ENCODE measurements at places on chromosomes 4 and X.
A peak's percentile ranks its signal among the peaks of the same experiment; 100 is the strongest.

DNA sequence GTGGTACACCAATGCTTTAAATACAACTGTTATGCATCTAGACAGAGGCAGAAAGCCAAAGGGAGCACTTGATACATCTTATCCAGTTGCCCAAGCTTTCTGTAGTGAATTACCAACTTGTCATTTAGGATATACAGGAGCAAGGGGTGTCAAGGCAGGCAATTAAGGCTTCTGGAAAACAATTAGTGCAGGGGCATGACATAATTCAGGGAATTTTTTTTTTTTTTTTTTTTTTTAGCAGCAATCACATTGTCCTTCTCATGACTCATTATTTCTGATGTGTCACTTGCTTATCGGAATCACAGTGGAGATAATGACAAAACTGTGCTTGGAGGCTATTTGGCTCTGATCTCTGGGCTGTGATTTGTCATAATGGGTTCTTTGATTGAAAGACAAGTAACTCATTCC lies 259.5 kb downstream of the ARHGAP24 start:
- no peak for DNase-seq

DNA sequence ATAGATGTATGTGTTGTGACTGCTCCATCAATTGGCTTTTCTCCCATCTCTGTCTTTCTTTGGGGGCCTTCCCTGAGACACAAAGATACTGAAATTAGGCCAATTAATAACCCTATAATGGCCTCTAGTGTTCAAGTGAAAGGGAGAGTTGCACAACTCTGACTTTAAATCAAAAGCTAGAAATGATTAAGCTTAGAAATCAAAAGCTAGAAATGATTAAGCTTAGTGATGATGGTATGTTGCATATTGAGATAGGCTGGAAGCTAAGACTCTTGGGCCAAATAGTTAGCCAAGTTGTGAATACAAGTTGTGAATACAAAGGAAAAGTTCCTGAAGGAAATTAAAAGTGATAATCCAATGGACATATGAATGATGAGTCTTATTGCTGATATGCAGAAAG lies 452.9 kb upstream of the AGA start:
- DNase-seq, result no peak

DNA sequence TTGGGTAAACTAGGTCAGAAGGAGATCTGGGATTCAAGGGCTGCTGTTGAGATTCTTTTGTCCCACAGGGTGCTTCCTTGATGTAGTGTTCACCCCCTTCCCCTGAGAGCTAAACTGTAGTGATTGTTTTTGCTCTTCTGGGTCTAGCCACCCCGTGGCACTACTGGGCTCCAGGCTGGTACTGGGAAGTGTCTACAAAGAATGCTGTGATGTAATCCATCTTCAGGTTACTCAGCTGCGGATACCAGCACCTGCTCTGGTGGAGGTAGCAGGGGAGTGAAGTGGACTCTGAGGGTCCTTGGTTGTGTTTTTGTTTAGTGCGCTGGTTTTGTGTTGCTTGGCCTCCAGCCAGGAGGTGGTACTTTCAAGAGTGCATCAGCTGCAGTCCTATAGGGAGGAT lies 365.5 kb downstream of the ZNF674 start:
- no peak for DNase-seq

DNA sequence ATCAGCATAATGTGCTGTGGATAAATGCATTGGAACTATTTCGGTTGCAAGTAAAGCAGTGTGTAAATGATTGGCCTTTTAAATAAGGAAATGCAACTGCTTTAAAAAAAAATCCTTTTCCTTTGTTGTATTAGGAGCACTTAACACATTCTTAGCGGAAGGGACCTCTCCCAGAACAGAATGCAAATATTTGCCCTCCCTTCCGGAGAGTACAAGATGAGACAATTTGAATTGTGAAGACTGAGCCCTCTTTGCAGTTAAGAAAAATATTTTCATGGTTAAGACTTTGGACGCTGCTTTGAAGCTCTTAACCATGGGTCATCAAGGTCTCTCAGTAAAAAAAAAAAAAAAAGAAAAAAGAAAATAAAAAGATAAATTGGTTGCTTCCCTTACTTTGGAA lies 9.5 kb upstream of the NOX1 start:
- DNase-seq, result no peak

DNA sequence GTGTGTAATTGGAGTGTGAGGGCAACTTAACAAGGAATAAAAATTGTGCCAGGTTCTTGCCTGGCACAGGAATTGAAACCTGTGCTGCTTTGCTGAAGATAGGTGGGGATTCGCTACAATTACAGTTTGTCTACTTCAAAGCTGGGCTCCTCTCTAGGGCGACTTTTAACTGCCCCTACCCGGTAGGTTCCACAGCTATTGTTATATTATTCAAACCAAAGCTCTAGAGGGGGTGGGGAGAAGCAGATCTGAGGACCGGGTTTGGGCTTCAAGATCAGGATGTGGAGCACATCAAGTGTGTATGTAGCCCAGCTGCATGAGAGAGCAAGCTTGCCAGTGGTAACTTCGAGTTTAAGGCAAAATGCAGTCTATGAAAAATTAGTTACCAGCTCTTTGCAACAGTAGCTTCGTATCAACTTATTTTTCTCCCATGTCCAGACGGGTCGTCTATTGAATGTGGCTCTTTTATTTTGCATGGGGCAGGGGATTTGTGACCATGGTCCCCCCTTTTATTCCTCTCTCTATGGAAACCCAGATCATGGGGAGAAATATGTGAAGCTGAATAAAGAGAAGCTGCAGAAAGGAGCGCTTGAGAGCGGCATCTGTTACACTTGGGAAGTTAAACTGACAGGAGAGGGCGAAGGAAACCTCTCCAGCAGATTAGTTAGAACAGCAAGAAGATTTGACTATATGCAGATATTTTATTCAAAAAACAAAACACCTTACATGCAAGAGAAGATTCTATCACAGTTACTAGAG lies 3.2 kb upstream of the POU3F4 start:
- DNase-seq, result no peak

- no peak for DNase-seq
Observed at GRCh38 chr4:168831919-168832762, 177.9 kb downstream of the CBR4 start.

GRCh38 chr4:185936650-185937376 lies 124.8 kb upstream of the SORBS2 start:
- no peak for DNase-seq

GRCh38 chr4:80062527-80062926 lies 10.5 kb downstream of the ANTXR2 start:
- DNase-seq, result no peak

- DNase-seq, result no peak
Observed at GRCh38 chrX:142661696-142662095, 364.0 kb upstream of the SPANXN4 start.

DNA sequence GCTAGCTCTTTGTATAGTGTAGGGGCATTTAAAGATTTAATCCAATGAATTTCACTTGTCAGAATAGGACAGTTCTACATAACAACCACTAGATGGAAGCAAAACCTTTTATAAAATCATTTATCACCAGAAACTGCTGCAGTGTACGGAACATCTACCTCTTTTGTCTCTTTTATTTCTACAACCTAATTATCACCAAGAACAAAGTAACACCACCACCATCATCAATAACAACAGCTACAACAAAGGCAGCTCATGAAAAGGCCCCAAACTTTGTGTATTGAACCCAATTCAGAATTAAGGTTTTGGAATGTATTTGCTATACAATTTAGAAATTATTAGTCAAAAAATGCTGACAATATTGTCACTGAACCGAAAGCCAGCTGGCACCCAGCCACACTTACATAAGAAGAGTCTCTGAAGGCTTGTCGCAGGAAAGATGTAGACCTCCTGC lies 260.9 kb upstream of the RPS6KA3 start:
- DNase-seq, result no peak

GRCh38 chr4:153785910-153786721 lies 2.8 kb downstream of the SFRP2 start:
- DNase-seq, result no peak

GRCh38 chr4:169084954-169085353 lies 74.9 kb upstream of the CBR4 start:
- DNase-seq, result no peak

DNA sequence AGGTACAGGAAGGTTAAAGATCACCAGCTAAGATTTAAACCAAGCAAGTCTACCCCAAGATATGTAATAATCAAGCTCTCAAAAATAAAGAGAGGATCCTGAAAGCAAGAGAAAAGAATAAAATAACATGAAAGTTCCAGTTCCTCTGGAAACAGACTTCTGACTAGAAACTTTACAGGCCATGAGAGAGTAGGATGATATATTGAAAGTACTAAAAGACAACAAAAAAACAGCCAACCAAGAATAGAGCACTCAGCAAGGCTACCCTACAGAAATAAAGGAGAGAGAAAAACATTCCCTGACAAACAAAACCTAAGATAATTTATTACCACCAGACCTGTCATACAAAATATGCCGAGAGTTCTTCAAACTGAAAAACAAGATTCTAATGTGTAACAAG lies 450.5 kb downstream of the ARAP2 start:
- DNase-seq, result no peak

DNA sequence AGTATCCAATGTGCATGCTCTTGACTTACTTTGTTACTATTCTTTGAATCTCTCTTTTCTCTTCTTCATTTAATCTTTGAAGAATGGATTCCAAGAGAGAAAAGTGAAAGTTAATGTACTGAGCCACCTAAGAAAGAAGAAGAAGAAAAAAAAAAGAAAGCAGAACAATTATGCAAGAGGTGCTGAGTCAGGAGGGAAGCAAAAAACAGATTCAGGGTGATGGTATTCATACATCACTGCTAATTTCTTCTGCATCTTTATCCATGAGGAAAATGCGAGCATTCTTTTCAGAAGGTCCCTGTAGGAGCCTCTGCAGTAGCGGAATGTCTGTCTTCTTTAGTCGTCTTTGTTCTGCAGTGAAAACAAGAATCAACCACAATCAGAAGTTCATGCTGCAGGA lies 43.9 kb downstream of the RASSF6 start:
- DNase-seq, result no peak

DNA sequence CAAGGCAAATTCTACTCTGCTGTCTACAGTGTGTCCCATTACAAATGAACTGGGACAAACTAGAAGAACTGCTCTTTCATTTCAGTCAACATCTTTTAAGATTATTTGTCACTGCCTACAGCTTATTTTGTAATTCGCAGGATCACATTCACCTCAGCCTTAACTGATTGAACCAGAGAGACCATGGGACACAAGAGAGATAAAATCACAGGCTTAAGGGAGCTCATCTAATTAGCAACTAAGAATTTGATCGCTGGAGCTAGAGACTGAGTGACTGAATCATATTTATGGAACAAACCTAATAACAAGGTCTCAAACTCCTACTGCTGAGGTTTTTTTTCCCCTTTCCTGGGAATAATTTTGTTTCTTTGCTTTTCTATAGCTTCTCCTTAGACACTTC lies 898.2 kb downstream of the PCDH18 start:
- no peak for DNase-seq

GRCh38 chrX:17053502-17053901 lies 107.0 kb downstream of the REPS2 start:
- DNase-seq, result no peak

GRCh38 chr4:23897564-23898109 lies 7.8 kb upstream of the PPARGC1A start:
- DNase-seq, result no peak

GRCh38 chr4:150265806-150266205 lies 187.6 kb downstream of the DCLK2 start:
- DNase-seq, result no peak

- DNase-seq, result no peak
Observed at GRCh38 chr4:151530230-151530629, 121.3 kb downstream of the FHIP1A start.

DNA sequence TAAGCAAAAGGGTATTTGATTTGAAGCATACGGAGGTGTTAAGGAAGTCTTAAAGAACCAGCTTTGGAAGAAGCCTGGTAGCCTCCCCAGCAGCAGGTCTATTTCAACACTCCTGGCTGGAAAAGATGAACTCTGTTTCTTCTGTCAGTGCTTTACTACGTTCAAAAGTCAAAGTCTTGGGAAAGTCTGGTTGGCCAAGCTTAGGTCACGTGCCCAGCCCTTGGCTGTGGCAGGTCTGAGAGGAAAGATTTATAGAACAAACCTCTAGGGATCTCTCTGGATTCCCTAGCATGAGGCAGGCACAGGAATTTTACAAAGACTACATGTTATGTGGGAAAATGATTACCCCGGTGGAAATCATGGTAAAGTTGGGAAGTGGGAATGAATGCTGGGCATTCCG lies 8.6 kb upstream of the ARHGAP10 start:
- DNase-seq, result no peak

GRCh38 chrX:11893933-11894710 lies 136.1 kb downstream of the MSL3 start:
- DNase-seq, result no peak

DNA sequence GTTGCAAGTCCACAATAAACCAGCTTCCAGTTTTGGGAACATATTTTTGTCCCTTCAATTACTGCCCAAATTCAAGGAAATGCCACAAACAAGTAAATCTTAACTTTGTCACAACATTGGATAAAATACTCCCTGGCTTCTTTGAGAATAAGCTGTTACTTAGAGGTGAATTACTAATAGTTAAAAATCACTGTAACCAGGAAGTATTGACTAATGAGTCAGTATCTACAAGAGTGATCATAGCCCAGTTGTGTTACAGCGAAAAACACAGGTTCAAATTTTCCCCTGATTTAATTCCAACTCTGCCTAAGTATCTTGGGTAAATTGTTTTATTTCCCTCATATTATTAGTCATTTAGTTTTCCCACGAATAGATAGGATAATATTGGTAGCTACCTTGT lies 291.2 kb upstream of the PPARGC1A start:
- DNase-seq, result no peak

- no peak for DNase-seq
Observed at GRCh38 chr4:113116414-113117357, 67.2 kb downstream of the ANK2 start.

- no peak for DNase-seq
Observed at GRCh38 chr4:101174679-101175345, 172.5 kb downstream of the PPP3CA start.

GRCh38 chr4:56757821-56758411 lies 63.6 kb downstream of the SPINK2 start:
- DNase-seq, result peak; percentile 5

- no peak for DNase-seq
Observed at GRCh38 chr4:20625426-20625825, 74.8 kb upstream of the PACRGL start.

GRCh38 chrX:148422526-148422925 lies 77.9 kb upstream of the AFF2 start:
- DNase-seq, result no peak

GRCh38 chr4:3390288-3390811 lies 51.4 kb upstream of the HGFAC start:
- DNase-seq, result no peak

DNA sequence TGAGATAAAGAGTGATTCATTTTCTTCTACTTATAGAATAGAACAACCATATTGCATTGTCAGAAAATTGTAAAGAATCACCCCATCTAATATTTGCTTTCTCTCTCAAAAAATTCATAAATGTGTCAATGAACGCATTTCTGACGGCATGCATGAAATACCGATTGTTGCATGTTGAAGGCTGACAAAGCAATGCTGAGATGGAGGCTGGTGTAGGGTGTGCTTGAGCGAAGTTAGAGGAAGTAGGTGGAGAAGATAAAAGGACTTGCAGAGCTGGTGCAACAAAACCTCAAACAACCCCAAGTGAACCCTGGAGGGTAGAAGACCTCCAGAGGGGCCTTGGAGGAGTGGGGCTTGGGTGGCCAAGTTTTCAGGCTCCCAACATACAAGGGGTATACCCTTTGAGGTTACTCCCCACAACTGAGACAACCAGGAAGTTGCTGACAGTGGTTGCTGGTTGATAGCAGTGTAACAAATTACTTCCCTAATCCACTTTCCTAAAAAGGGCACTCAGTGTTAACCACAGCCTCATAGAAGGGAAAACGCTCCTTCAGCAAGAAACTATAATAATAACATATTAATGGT lies 452.7 kb downstream of the NLGN4X start:
- DNase-seq, result no peak

GRCh38 chr4:857461-857860 lies 31.5 kb upstream of the CPLX1 start:
- no peak for DNase-seq
